Pulmonary artery endothelial cell (primary cell): ENCODE measurements at places on chromosomes 11 and 22.

GRCh38 chr11:119421941-119422808, 797 bp downstream of the THY1 start:
- no peak for DNase-seq

DNA sequence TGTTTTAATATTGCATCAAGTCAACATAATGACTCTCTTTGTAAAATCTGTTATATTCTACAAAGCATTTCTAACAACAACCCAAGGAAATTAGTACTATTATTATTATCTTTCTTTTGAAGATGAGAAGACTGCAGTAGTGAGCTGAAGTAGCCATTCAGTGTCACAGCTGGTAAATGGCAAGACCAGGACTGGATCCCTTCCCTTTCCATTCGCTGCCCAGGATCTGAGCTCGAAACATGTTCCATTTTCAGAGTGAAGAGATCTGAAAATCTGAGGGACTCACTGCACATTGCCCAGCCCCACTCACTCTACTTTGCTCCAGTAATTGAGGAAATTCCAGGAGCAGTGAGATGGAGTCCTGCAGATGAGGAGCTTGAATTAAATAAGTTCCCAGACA, 240.0 kb upstream of the BLID start:
- no peak for DNase-seq

DNA sequence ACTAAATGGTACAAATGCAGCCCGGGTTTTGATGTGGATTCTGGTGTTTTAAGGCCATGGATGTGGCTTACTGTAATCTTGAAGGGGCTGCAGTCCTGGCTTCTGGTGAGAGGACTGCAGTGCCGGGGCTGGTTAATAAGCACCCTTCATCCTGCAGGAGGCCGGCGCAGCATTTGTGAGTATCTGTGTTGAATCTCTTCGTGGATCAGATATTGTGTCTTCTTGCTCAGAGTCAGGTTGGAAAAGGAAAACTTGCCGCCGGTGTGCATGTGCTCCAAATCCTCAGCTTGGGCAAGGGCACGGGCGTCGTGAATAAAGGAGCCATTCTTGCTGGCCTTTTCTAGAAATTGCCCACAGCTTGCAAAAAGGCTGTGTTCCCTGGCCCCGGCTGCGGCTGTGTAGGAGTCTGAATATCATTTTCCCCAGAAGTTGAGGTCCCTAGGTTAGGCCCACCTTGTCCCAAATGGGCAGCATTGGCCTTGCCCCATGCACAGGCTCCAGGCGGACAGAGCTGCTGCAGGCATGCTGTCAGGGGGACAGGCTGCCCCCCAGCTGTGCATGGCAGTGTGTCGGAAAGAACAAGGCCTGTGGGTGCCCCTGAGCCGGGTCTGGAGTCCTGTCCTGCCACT, 28.9 kb upstream of the PARVB start:
- no peak for DNase-seq

DNA sequence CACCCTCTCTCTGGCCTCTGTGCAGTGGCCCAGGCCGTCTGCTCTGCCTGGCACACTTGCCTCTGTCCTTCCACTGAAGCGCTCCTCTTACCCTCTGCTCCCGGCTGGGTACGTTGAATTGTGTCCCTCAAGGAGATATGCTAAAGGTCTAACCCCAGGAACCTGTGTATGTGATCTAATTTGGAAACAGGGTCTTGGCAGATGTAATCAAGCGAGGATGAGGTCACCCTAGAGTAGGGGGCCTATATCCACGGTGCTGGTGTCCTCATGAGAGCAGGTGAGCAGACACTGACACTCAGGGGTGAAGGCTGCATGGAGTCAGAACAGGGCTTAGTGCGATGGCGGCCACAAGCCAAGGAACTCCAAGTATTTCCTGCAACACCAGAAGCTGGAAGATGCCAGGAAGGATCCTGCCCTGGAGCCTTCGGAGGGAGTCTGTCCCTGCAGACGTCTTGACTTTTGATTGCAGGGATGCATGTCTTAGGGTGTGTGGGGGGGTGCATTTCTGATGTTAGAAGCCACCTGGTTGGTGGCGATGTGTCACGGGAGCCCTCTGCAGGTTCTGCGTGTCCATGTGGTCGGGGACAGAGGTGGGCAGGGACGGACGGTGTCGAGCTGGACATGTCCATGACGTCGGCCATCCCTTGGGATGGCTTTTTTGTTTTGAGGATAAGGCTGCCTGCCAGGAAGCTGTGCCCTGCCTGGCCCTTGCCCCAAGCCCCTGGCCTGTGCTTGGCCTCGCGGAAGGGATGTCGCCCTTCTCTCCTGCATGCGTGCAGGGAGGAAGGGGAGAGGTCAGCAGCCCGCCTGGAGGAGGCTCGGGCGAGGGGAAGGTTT, 68.6 kb downstream of the LRP5 start:
- DNase-seq: no peak

DNA sequence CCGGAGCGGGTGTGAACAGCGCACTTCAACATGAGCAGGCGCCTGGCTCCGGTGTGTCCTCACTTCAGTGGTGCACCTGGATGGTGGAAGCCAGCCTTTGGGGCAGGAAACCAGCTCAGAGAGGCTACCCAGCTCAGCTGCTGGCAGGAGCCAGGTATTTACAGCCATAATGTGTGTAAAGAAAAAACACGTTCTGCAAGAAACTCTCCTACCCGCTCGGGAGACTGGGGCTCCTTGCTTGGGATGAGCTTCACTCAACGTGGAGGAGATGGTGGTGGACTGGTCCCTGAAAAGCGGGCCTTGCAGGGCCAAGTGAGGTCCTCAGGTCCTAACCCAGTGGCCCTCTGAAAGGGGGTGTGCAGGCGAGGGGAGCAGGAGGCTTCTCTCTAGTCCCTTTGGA, 7.5 kb downstream of the MCAM start:
- DNase-seq: no peak

GRCh38 chr11:133559833-133560471, 27.7 kb upstream of the OPCML start:
- no peak for DNase-seq

GRCh38 chr11:868802-869201, 26.1 kb downstream of the TSPAN4 start:
- no peak for DNase-seq

DNA sequence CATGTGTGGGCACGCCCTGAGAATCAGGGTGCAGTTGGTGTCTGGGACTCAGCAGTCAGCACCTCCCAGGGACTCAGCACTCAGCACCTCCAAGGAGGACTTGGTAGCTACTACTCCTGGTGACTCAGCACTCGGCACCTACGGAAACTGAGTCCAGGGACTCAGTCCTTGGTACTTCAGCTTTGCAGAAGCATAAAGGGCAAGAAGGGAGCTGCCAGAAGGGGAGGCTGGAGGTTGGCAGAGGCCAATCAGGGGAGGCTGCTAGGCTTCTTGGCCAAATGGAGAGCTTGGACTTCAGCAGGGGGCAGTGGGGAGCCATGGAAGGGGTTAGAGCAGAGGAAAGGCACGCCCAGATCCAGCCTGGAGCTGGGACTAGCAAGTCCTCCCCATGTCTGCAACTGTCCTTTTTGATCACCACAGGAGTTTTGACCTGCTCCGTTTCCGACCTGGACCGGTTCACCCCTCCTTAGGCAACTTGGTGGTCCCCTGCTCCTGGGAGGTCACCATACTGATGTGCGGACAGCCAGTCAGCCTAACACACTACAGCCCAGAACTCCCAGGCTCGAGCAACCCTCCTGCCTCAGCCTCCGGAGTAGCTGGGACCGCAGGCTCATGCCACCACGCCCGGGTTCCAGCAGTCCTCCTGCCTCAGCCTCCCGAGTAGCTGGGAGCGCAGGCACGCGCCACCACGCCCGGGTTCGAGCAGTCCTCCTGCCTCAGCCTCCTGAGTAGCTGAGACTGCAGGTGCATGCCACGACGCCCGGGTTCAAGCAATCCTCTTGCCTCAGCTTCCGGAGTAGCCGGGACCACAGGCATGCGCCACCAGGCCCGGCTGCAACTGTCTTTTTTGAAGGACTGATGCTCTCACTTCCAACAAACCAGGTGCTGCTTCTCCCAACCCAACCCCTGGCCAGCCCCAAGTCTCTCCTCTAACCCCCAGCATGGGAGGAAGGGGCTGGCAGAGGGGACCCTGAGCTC, 1.5 kb downstream of the ANO9 start:
- no peak for DNase-seq

DNA sequence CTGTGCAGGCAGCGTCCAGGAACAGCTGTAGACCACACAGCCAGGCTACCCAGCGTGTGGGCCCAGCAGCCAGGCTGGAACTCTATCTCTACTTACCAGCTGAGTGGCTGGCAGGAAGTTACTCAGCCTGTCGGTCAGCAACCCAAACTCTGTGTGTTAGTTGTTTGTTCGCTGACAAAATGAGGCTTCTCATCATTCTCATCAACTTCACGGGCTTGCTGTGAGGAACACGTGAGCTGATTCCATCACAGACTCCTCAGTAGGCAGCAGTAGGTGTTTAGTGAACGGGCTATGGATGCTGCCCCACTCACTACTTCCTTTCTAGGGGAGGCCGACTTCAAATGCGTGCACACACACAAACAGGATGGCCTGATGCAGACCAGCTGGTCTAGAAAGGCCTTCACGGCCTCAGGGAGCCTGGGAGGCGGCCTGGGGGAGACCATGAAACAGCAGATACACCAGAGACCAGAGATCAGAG, 830 bp upstream of the SPDYC start:
- DNase-seq: peak; percentile 73

- no peak for DNase-seq
Observed at GRCh38 chr11:33067294-33067693, 27.9 kb downstream of the TCP11L1 start.
